ENCODE measurements at places on chromosomes 1 and 21. TPM values are rescaled to one million over a fixed set of nuclear protein-coding genes. Genes with fewer than 3 reads are reported as not detected.

DMRTA2 gene
- not detected for total RNA-seq

SLAMF1 gene
- total RNA-seq: 0.27 TPM

MARK1 gene
- total RNA-seq: 13.7 TPM

COL11A1 gene
- total RNA-seq: not detected

CELA2A gene
- not detected for total RNA-seq

RAB3B gene
- total RNA-seq: not detected

INKA2 gene
- total RNA-seq: 28.4 TPM

Data from Right ventricle myocardium superior (tissue), 1 donor.